Pancreas (tissue), 10 donors: ENCODE measurements at places on chromosomes 1 and 21. TPM values are rescaled to one million over a fixed set of nuclear protein-coding genes. Genes with fewer than 3 reads are reported as not detected.

DNA sequence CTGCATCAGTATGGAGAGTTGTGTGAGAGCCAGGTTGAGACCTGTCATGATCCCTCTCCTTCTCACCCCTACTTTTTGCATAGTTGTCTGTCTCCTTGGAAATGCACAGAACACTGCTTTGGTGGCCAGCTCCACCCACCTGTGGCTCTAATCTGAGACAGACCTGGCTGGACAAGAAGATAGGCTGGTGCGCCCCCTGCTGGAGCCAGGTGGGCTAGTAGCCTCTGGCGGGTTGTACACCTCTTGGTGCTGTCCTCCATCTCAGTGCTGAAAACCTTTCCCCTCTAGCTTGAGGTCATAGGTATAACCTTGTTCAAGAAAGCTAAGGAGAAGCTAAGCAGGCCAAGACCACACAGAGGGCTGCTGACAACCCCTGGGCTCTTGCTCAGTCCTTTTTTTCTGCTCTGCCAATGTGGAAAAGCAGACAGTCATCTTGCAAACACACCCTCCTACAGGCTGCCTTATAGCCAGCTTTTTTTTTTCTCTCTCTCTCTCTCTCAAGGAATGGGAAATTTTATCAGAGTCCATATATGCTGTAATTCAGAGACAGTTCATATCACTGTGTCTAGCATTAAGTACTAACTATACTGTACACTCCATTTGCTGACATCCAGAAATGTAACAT is 58.8 kb upstream of the SPATA6 start:
- no peaks in the 10 kb centered on the region for H3K4me1 ChIP-seq
- no peak overlapping the region for H3K4me3 ChIP-seq
- no peaks in the 10 kb centered on the region for H3K36me3 ChIP-seq
- no peak overlapping the region for H3K27ac ChIP-seq

- no peak overlapping the region for H3K4me3 ChIP-seq
- DNase-seq, result no peak
- H3K27me3 ChIP-seq, result no peaks in the 10 kb centered on the region
Observed at GRCh38 chr1:113321771-113322387, 68.4 kb upstream of the MAGI3 start.

GRCh38 chr1:94609619-94610018 is 68.1 kb upstream of the F3 start:
- no peak for DNase-seq
- peaks cover 23% of the 10 kb centered on the region for H3K4me1 ChIP-seq
- H3K36me3 ChIP-seq, result no peaks in the 10 kb centered on the region
- no peak overlapping the region for H3K27ac ChIP-seq
- H3K4me3 ChIP-seq, result no peak overlapping the region

CFHR2 gene
- polyA plus RNA-seq, result not detected

S100A9 gene
- 51.4 TPM for polyA plus RNA-seq
